ENCODE measurements at places on chromosomes 5 and 9. TPM values are rescaled to one million over a fixed set of nuclear protein-coding genes. Genes with fewer than 3 reads are reported as not detected.

The FRRS1L gene
- 9.7 TPM for total RNA-seq

The LSM11 gene
- total RNA-seq, result 2.8 TPM

- no peak for DNase-seq
Observed at GRCh38 chr9:124042201-124042721, 30.7 kb downstream of the LHX2 start.

DNA sequence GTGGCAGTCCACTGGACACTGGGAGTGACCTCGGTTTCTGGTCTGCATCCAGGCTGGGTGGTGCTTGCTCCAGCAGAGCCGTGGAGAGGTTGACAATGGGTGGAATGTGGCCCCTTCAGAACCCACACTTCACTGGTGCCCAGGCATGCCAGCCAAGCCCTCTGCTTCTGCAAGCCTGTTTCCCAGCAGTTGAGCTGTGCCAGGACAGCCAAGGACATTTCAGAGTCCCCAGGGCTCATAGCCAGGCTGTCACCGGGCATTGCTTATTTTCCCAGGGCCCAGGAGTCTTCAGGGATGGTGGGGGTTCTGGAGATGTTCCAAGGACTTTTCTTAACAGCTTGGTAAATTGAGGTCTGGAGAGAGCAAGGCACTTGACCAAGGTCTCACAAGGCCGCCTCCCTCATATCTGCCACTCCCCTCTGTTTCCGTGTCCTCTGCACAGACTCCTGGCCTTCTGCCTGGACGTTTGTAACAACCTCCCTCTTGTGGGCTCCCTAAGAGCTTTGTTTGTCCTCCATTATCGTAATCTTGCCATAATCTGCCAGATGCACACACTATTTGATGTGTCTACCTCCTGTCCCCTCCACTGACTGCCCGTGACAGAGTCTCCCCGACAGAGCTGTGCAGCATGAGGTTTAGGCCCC lies 3.8 kb upstream of the NDST1 start:
- DNase-seq, result no peak

- peak; percentile 73 for DNase-seq
Observed at GRCh38 chr5:52800394-52801213, 12.9 kb downstream of the ITGA1 start.

The IPPK gene
- total RNA-seq, result 10.5 TPM

The TAS2R1 gene
- total RNA-seq, result not detected

GRCh38 chr9:72396247-72397091 lies 31.5 kb upstream of the ZFAND5 start:
- DNase-seq, result no peak

- DNase-seq, result no peak
Observed at GRCh38 chr9:122827761-122828093, 661 bp downstream of the PDCL start.

The ARID3C gene
- total RNA-seq, result 0.82 TPM

- no peak for DNase-seq
Observed at GRCh38 chr9:127437497-127438264, 13.5 kb downstream of the ZNF79 start.

GRCh38 chr5:36377192-36377591 lies 75.5 kb upstream of the RANBP3L start:
- no peak for DNase-seq

DNA sequence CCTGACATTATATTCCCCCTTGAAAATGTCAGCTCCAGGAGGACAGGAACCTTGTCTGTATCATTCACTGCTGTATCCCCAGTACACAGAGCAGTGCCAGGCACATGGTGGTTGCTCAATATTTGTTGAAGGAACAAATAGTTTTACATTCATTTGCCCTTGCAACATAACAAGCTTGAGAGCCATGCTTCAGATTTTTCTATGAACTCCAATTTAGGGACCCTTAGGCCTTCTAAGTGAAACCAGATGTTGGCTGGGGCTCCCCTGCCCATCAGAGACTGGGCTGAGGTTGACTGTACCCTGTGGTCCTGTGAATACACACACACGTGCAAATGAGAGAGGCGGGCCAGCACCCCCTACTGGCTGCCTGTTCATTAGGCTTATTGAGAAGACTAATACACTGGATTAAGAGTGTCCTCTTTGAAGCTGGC lies 214.9 kb upstream of the WWC1 start:
- DNase-seq, result no peak

DNA sequence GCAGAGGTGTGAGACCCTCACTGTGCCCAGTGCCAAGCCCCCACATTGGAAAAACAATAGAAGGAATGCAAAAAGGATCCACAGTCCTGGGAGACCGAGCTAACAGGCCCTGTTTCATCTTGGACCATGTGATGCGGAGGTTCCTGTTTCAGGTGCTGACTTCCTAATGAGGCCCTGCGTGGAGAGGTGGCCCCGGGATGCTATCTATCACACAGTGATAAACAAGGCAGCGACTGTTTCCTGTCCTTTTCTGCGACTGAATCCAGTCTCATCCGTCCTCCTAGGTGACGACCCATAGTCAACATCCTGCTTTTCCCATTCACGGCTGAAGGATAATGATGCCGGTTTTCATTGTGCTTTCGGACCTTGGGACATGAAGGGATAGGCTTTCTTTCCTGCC lies 56.4 kb upstream of the BOD1 start:
- DNase-seq, result no peak

- no peak for DNase-seq
Observed at GRCh38 chr9:24036459-24036858, 210.4 kb upstream of the ELAVL2 start.

GRCh38 chr9:84701801-84702200 lies 32.3 kb downstream of the NTRK2 start:
- no peak for DNase-seq

The TNC gene
- total RNA-seq, result 242 TPM

DNA sequence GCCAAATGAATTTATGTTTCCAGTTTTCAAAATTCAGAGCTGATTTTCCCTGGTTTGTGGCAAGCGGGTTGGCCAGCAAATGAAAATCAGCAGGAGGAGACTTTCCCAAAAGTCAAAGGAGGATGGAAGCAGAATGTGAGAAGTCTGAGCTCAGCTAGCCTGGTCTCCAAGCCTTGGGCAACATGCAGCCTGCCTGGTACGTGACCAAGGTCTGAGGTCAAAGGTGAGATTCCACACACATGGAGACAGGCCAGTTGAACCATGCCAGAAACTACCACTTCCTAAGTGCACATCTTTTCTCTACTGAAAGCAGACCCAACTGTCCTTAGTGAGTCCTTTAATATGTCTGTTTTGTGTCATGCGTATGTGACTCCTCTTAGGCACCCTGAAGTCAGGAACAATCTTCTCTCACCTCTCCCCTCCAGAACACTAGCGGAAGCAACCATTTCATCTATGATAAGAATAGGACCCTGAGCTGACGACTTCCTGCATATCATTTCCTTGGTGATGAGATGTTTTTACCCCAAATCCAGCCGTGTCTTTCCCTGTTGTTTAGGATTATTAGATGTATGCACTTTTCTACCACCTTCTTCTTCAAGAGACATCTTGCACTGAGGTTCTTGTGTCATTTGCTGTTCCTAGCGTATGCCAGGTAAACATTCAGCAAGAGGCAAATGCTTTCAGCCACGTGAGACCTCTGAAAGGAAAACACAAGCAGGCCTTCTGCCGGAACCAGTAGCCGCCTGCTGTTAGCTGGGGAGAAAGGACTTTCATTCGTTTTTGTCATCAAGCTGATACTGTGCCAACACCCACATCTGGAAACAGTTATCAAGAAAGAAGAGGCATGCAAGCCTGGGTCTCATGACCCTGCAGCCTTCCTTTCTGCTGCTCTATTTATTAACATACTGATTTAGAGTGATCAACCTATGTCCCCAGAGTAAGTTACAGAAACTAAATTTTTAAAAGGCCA lies 9.7 kb upstream of the TGFBI start:
- peak; percentile 62 for DNase-seq

- DNase-seq, result no peak
Observed at GRCh38 chr9:105439428-105439827, 8.4 kb upstream of the FSD1L start.

Data from uterus (tissue), 4 donors.